ENCODE measurements at places on chromosomes 3 and 15.

DNA sequence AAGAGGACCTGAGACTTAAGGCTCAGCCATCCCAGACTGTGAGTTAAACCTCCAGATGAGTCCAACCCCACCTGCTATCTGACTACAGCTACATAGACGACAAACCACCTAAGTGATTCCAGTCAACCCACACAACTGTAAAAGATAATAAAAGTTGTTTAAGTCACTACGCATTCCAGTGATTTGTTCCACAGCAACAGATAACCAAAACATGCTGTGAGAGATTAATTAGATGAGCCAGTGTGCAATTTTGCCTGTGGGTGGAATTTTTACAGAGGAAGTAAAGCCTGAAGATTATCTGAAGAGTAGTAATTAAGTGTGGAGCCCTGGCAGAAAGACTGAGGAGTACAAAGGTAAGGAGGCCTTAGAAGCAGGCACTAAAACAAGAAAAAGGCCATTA lies 5.4 kb downstream of the BTBD1 start:
- no peak for DNase-seq

- peak; percentile 25 for DNase-seq
These were observed 36.2 kb upstream of the COL6A6 start for GRCh38 chr3:130480736-130481135.

DNA sequence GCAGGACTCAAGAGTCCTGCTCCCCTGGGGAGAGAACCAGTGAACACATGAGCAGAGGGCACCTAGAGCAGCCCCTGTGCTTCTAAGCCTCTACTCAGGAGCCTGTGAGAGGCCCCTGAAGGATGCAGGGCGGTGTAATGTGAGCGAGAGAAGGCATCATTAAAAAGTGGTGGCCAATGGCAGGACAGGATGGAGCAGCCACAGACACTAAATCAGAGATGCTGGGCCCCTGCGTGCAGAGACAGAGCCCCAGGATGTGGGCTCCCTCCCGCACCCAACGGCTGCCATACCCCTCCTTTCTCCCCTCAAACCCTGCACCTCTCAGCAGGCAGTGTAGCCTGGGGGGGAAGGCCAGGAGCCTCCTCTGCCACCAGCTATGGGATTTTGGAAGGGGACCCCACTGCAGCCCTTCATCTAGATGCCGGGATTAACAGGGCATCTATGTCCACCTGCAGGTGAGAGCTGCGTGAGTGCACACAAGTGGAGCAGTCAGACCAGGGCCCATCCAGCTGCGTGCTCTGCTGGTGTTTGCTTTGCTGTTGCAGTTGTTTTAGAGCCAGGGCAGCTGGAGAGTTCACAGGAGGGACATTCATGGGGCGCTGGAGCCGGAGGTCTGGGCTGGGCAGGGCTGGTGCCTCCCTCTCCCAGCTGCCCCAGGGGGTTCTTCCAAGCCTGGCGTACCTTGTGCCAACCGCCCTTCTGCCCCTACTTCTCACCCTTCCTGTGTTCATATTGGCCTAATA lies 5.1 kb upstream of the IQSEC1 start:
- no peak for DNase-seq

DNA sequence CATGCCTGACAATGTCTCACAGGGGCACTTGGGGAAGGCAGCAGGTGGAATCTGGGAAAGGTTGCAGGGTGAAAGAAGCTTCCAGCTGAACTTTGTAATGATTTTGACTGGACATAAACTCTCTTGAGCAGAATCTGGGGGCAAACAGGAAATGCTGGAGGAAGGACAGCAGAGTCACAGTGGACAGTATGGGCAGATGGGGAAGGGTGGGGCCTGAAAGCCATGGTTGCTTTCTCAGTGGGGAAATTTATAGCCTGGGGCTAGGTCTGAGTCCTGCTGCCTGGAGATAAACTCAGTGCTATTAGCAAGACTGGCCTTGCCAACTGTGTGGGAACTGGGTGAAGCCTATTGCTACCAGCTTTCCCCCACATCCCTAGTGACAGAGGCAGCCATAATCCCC lies 203.2 kb downstream of the OSBPL10 start:
- no peak for DNase-seq

DNA sequence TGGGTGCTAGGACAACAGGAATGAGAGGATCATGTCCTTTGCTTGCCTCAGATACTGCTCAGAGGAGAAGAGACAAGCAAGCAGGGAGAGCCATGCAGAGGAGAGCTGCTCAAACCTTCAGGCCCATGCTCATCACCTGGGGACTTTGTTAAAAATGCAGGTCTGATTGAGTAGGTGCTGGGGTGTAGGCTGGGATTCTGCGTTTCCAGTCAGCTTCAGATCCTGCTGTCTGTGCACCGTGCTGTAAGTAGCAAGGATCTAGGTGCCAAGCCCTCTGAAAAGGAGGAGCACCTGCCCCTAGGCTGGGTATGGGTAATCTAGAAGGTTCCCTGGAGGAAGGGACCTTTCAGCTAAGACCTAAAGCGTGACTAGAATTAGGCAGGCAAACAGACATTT lies 7.3 kb downstream of the FLNB start:
- DNase-seq = no peak

DNA sequence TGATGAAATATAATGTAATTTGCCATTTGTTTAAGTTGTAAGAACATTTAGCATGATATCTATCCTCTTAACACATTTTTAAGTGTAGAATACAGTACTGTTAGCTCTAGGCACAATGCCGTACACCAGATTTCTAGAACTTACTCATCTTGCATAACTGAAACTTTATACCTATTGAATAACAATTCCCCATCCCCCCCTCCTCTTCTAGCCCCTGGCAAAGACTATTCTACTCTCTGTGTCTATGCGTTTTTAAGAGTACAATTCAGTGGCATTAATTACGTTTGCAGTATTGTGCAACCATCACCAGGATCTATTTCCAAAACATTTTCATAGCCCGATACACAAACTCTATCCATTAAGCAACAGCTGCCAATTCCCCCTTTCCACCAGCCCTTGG lies 261.7 kb downstream of the PLOD2 start:
- no peak for DNase-seq

GRCh38 chr3:98778852-98779413 lies 15.8 kb downstream of the ST3GAL6 start:
- no peak for DNase-seq

DNA sequence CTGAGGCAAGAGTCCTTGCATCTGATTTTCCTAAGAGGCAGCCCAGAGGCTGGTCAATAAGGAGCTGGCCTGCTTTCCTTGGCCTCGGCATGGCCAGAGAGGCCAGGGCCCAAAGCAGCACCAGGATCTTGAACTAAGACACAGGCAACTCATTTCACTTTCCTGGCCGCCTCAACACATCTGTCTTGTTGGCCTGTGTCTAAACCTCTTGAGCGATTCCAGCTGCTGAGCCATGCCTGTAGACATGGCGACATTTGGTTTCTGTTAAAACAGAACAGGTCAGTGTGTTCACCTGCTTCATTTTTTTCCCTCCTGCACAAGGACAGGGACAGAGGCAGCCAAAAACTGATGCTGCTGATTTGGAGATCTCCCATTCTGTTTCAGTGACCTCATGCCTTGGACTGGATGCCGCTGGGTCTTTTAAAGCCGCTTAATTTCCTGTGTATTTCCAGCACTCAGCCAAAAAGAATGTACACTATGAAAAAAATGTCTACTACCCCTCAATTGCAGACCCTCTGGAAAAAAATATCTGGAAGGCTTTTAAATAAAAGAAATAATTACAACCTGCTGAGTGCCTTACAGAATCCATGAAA lies 266.6 kb upstream of the ICE2 start:
- no peak for DNase-seq

DNA sequence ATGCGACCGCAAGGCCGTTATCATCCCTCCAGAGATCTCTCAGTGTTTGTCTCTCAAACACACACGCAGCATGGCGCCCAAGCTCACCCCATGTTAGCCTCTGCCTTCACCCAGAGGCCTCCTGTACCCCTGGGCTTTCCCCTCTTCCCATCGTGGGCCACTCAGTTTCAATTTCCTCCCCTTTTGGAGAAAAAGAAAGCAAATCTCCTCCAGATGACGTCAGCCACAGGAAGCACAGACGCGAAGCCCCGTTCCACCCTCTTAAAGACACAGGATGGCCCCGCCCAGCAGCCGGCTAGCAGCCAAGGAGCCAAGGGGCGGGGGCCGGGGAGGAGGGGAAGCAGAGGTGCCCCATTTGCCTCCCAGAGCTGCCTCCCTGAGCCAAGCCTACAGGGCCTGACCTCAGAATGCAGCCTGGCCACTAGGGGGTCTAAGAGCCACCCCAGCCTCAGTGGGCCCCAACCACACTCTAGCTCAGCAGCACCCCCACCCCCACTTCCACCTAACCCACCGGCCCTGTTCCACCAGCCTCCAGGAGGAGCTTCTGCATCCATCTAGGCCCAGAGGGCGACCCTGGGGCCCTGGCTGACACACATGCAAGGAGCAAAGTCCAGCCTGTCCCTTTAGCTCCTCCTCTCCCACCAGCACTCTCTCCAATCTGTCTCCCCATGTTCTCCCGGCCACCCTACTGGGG lies 26.5 kb downstream of the ATRIP start:
- peak; percentile 91 for DNase-seq

GRCh38 chr3:72401005-72401545 lies 447.2 kb downstream of the SHQ1 start:
- no peak for DNase-seq

GRCh38 chr3:131778526-131778925 lies 256.3 kb downstream of the CPNE4 start:
- DNase-seq = no peak

GRCh38 chr3:102571720-102572384 lies 137.0 kb downstream of the ZPLD1 start:
- DNase-seq = no peak

DNA sequence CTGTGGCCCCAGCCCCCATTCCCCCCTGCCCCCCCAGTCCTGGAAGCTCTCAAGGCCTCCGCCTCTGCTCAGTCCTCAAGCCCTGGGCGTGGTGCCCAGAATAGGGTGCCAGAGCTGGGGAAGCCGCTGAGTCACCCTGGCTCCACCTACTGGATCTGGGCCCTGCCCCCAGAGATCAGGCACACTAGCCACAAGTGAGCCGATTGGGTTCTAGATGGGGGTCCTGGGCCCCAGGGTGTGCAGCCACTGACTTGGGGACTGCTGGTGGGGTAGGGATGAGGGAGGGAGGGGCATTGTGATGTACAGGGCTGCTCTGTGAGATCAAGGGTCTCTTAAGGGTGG lies 5.7 kb downstream of the EIF4G1 start:
- no peak for DNase-seq

GRCh38 chr3:32586356-32586755 lies 15.7 kb upstream of the DYNC1LI1 start:
- DNase-seq = no peak
